ENCODE measurements at places on chromosomes 1 and 21.

DNA sequence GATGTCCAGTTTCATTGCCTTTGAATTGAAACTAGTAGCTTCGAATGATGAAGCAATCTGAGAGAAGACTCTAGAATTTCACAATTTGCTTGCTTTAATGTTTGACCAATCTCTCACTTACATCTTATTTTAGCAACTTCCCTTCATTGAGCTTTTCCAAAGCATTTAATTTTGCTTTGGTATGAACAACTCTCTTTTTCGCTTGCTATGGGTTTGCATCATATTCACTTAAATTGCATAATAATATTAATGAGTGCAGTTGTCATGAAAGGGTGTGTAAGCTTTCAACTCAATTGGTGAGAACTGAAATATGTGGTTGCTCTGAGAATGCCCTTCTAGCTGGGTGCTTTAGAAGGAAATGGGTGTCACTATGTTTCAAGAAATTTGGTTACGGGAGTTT is 309.2 kb downstream of the HLX start:
- DNase-seq = no peak

DNA sequence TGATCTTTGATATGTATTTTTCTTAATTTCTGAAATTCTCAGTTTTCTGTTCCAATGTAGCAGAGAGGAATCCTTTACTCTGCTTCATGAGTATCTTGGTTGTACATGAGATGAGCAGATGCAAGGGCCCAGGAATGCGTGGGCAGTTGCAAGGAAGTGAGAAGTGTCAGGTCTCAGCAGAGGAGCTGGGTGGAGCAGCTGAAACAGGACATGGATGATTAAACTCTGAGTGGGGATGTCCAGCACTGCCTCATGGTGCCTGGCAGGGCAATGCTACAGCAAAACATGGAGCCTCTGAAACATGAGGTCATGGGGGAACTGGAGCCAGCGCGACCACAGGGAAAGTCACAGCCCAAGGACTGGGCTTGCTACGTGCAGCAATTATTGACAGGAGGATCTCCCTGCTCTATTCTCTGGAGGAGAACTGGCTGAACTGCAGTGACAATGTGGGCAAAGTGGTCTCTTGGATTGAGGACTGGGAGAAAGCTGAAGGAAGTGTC is 48.4 kb downstream of the COLGALT2 start:
- DNase-seq = no peak

DNA sequence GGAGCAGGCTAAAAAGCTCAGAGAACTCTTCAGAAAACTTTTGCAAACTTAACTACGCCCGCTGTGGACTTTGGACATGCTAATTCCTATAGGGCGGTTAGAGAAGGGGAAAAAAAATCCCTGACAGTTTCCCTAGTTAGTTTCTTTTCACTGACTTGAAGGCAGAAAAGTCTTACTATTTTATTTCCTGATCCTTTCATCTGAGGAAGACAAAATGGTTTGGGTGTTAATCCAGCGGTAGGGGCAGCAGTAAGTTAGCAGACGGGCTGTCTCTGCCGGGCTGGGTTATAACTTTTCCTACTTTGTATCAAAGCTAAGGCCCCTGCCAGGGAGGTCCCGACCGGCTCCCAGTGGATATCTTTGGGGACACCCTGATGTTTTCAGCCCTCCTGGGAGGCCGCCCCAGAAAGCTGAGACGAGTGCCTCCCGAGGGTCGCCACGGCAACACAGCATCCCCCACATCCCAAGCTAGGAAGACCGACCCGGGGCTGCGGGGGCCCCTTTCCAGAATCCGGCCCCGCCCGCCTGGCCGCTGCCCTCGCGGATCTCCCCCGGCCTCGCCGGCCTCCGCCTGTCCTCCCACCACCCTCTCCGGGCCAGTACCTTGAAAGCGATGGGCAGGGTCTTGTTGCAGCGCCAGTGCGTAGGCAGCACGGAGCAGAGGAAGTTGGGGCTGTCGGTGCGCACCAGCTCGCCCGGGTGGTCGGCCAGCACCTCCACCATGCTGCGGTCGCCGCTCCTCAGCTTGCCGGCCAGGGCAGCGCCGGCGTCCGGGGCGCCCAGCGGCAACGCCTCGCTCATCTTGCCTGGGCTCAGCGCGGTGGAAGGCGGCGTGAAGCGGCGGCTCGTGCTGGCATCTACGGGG is 162.6 kb downstream of the RUNX1 start:
- no peak for DNase-seq

DNA sequence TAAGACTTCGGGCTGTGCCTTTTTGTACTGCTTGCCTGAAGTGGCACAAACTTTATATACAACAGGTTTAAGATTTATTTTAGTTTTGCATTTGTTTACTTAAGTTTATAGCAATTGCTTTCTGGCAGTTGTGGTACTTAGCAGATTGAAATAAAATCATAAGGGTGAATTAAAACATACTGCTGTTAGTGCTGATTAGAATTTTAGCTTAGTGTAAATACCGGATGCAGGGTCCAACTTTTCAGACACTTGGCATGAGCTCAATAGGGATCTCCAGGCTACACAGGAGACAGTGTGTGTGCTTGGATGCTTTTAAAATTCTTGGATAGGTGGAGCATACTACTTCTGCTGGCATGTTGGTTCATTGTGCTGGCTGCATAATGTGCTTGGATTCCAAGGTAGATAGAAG is 159.6 kb downstream of the NFIA start:
- DNase-seq = no peak

DNA sequence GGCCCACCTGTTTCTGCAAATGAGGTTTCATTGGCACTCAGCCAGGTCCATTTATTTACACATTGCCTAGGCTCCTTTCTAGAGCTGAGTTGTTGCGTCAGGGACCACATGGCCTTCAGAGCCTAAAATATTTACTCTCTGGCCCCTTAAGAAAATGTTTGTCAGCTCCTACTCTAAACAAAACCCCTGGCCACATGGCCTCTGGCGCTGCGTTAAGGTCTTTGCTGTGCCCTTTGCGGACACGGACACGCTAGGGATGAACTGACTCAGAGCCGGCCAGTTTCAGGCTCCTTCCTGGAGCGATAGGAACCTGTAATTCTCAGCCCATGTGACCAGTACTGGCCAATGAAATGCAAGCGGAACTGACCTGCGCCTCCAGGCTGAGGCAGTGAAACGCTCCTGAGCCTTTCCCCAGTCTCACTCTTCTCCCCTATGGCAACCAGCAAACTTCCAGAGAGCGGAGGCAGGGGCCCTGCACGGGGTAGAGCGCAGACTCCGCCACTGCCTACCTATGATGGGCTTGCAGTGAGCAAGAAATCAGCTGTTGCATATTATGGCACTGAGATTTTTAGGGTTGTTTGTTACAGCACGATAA is 160.3 kb downstream of the ETS2 start:
- DNase-seq = no peak

DNA sequence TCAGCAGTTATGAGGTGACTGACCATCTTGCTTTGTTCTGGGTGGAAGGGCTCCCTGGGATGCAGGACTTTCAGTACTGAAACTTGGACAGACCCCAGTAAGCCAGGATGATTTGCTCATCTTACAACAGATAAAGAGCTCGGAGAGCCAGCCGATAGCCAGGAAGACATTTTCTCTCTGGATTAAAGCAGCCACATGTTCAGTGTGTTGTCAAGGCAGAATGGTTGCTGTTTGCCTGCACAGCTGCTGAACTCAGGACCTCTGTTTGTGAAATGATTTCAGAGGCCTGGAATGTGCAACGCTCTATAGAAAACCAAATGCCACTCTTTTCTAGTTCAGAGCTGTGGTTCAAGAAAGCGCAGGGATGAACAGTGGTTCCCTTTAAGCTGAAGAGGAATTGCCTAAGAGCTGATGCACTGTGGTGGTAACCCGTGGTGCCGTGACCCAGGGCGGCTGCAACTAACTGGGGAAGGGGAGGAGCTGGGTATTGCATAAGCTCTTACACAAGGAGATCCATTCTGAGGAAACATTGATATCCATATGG is 40.7 kb downstream of the CASQ2 start:
- no peak for DNase-seq

GRCh38 chr1:223709598-223709997 is 2.7 kb upstream of the CAPN2 start:
- DNase-seq = no peak

DNA sequence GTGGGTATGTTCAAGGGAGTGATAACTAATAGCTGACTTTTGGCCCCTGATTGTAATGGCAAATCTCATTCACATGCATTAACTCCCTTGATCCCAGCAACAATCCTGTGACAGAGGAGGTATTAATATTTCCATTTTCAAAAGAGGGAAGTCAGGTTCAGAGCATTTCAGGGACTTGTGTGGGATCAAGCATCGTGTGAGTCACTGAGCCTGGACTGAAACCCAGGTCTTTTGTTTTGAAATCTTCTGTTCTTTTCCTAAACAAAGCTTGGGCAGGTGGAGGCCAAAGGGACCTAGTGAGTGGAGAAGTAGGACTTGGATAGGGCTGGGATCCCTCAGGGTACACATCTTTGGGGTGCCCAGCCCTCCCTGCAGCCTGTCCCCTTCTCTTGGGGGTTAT is 37.9 kb downstream of the ETNK2 start:
- DNase-seq = no peak

- no peak for DNase-seq
Measured at GRCh38 chr1:106705971-106706370, 350.5 kb upstream of the PRMT6 start.

DNA sequence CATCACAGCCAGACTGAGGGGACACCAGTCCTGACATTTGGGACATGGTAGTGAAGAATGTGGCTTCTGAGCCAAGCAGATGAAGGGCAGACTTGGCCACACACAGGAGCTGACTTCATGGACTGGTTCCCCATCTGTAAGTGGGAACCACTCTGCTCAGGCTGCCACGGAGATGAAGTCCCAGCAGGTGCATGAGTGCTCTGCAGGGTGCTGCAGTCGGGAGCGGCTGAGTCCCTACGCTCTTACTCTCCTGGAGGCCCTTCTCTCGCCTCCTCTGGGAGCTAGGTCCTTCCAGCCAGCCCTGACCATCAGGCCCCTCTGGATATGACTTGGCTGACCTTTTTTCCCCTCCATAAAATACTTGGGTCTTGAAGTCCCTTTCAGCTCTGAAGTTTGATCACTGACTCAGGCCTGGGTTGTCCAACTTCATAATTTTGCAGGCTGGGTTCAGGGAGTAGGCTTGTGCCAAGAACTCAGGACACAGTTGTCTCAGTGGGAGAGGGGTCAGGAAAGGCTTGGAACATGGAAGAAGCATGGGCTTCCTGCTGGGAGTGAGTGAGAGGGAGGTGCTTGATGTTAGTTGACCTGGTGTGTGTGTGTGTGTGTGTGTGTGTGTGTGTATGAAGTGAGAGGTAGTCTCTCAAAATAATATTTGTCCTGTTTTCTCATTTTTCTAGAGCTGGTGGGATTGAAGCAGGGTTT is 21.0 kb upstream of the EPS8L3 start:
- no peak for DNase-seq

DNA sequence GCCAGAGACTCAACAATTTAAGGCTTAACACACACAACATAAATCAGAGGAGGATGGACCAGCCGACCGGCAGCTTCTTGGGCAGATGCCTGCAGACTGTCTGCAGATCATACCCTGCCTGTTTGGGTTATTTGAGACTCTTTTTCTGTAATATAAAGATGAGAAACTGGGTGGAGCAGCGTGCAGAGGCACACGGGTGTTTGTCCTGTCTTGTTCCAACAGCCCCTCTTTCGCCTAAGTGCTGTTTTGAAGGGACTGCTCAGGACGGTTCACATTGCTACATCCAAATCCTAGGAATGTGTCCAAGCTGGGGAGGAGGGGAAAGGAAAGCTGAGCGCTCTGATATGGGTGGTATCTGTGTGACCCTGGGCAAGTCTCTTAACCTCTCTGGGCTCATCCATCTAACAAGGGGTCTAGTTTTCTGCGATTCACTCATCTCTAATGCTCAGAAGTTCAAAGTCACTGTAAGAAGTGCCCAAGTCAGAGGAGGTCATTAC is 149.9 kb downstream of the CLIC6 start:
- no peak for DNase-seq

- no peak for DNase-seq
Measured at GRCh38 chr1:242802973-242803372, 278.5 kb upstream of the PLD5 start.

- DNase-seq = no peak
Measured at GRCh38 chr1:11434926-11435325, 44.0 kb upstream of the DISP3 start.

DNA sequence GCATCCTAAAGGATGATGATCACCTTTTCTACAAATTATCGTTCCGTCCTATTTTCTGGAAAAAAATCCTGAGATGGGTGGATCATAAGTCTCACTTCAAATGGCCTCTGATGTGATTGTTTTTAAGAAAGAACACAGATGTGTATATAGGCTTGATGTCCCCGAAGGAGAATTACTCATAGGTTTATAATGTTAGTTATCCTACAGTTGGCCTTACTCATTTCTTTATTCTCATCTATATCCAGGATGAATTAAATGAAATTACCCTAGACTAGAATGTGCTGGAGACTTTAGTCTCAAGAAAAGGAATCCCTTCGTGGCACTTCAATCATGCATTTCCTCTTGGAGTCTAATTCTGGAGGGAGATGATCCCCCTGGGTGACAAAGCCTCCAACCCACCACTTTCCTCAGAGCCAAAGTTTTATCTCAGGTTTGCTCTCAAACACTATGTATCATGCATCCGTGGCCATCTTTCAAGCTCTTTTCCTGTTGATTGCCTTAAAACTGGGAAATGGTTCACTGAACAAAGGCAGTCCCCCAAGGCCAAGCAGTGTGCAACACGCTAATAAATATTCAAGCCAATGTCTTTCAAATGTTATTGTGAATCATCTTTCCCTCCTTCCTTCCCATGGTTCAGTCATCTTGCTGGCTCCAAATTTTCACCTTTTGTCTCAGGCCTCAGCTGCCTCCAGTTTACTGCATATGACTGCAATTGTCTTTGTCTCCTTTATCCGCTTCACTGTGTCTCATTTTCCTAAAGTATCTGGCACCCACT is 32.5 kb upstream of the SMYD2 start:
- no peak for DNase-seq

DNA sequence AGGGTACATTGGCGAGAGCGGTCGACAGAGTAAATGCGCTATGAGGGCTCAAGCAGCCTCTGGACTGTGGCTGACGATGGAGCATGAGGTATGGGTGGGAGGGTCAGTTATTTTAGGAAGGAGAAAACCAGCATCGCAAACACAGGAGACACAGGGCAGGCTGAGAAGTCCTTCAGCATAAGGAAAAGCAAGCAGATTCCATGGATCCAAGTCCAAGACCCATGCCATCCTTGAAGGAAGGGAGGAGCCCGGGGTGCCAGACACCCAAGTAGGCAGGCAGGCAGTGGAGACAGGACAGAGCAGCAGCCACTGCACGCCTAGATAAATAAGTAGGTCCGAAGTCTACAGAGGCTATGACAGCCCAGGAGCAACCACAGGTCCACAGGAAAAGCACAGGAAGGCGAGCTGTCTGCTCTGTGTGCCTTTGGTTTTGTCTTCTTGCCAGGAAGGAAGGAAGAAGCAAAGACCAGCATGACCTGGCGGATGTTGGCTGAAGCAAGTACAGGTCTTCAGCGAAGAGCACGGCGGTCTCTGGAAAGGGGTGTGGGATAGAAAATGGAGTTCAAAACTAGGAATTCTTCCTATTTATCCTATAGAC is 76.4 kb upstream of the SLC45A1 start:
- no peak for DNase-seq

- no peak for DNase-seq
Measured at GRCh38 chr1:23836037-23836436, 10.8 kb upstream of the HMGCL start.

- DNase-seq = no peak
Measured at GRCh38 chr1:107152395-107152794, 11.6 kb downstream of the NTNG1 start.

GRCh38 chr1:172383536-172383935 is 36.9 kb upstream of the C1orf105 start:
- DNase-seq = no peak

All from CD4-positive, alpha-beta T cell treated with Interleukin-12 subunit alpha and Interleukin-12 subunit beta, for 1 hour (primary cell).